ENCODE measurements at places on chromosomes 4 and X.

DNA sequence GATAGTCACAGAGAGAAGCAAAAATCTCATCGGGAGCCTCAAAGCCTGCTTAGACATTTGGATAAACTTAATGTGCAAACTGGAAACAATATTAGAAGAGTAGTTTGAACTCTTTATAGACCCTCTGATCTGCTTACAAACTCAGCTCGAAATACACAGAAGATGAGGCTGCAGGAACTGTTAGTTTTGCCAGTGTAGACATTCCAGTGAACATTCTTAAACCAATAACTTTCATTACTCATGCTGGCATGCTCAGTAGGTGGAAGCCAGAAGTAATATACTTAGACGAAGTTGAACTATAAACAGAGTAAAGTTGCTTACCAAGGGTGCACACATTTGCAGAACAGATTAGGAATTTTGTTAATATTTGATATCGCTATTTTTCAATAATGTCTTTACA, 303.5 kb downstream of the ANKRD50 start:
- DNase-seq: no peak

- DNase-seq: peak; percentile 38
These were observed 645 bp downstream of the APLN start for GRCh38 chrX:129653971-129654651.

DNA sequence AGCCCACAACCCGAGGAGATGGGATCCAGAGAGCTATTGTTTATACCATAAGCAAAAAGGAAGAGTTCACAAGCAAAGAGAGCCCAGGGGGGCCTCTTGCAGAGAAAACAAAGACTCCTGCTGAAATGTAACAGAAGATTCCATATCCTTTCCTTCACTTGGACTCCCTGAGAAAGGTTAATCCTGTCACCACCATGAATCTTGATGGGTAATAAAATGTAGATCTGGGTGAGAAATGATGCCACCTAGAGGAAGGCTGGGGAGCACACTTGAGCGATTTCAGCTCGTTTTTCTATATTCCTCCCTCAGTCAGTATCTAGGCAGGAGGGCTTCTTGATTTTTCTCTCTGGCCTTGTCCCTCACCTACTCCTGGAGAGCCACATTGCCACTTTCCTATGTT, 10.2 kb upstream of the KCNE5 start:
- DNase-seq: no peak

DNA sequence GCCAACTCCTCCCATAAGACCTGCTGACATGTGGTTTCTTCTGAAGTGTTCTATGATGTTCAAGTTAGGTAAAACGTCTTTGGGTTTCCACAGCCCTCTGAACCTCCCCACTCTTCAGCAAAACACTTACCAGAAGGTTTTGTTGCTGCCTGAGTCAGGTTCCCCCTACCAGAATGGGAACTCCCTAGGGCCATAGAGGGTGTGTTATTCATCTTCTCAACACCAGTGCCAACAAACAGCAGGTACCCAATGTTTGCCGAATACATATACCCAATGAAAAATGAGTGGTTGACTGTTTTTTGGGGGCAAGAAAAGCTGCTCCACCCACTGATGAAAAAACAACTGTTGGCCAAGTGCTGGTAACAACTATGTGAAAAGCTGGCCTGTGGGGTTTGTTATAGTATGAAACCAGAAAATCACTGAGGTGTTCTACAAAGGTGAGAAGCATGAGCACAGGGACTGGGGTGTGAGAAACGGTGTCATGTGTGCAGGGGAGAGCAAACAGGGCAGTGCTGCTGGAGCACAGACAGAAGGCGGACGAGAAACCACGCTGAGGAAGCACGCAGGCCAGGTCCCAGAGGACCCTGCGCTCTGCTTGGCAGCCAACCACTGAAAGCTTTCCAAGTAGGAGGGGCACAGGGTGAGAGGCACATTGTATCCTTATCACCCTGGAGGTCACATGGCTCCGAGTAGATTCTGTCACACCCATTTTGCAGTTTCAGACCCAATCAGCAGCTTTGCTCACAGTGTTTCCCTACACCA, 28.8 kb downstream of the ATP8A1 start:
- DNase-seq: no peak

DNA sequence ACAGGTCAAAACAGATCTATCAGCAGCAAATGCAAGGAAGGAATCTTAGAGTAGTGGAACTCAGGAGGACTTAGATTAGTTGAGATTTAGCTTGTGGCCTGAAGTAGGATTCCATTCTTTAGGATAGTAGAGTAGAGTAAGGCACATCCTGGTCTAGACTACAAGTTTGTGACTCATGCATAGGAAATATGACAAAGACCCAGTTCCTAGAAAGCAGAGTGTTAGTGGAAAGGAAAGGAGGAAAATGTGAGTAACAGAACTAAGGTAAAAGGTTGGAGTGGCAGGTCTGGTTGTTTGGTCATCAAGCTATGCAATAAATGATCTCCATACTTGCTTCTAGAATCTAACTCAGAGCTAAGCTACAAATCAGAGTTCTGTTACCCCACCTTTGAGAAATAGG, 595.0 kb downstream of the ACTRT1 start:
- DNase-seq: no peak

GRCh38 chr4:67713529-67714247, 12.7 kb upstream of the UBA6 start:
- no peak for DNase-seq

GRCh38 chrX:101973066-101973465, 41.2 kb upstream of the ZMAT1 start:
- DNase-seq: no peak

GRCh38 chr4:84938316-84938715, 28.2 kb downstream of the WDFY3 start:
- DNase-seq: no peak

- DNase-seq: no peak
These were observed 2.1 kb upstream of the PITX2 start for GRCh38 chr4:110624904-110625494.

GRCh38 chrX:38206542-38206941, 14.1 kb downstream of the SRPX start:
- no peak for DNase-seq

DNA sequence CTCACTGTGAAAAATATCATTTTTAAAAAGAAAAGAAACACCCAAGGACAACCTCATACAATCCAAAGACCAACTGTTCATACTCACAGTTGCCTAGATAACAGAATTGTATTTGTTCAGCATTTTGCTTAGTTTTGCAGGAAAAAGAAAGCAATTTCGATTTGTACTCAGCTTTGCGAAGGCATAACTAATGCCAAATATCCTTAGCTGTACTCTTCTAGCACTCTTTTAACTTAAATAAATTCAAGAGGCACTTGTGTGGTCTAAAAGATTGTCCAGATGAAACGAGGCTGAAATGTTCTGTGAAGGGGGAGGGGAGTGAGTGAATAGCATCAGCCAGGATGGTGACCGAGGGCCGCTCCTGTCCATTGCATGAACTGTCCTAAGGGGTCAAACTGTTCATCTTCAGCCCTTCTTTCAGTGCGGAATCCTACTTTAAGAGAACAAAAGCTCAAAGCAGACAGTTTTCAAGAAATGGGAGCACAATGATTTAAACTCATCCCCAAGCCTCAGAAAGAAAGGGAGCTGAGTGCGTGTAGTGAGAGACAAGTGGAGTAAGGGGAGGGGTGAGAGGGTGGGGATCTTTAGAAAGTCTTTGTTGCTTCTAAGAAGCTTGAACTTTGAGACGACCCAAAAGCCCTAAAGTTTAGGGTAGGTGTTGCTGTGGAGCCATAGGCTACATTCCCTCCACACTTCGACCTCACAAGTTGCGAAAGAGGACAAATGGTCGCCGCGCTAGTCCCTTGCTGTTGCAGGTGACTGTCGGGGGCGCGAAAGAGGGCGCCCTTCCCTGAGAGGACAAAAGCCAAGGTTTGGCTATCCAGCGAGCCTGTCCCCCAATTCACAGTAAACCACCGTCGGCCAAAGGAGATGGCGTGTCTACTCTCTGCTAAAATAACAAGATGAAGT, 4.0 kb upstream of the NEUROG2 start:
- peak; percentile 43 for DNase-seq

GRCh38 chr4:52665592-52665991, 6.5 kb upstream of the USP46 start:
- DNase-seq: no peak

DNA sequence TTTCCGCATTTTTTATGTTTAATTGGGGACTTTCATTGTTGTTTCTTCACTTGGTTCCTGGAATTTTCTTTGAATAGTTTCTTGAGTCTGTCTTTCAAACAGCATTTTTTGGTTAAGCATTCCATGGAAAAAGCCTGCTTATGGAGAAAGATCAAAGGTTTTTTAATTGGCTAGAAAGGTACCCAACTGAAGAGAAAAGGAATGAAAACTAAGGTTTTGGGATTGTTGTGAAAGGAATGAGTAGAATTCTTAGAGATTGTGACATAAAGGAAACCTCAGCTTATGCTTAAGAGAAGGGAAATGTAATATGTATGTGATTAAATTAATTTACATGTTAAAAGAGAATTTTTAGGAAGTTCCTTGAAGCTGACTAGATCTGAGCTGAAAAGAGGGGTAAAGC, 82.8 kb downstream of the CCKAR start:
- no peak for DNase-seq

Data from HuH-7.5 (cell line).